ENCODE measurements at places on chromosomes 12 and 14.

- DNase-seq = no peak
Measured at GRCh38 chr12:24895612-24896011, 53.3 kb downstream of the BCAT1 start.

GRCh38 chr14:51602310-51602709 is 49.4 kb upstream of the FRMD6 start:
- no peak for DNase-seq

GRCh38 chr12:42652048-42652447 is 62.5 kb upstream of the PRICKLE1 start:
- no peak for DNase-seq

GRCh38 chr12:72268386-72268785 is 3.8 kb upstream of the TRHDE start:
- no peak for DNase-seq

DNA sequence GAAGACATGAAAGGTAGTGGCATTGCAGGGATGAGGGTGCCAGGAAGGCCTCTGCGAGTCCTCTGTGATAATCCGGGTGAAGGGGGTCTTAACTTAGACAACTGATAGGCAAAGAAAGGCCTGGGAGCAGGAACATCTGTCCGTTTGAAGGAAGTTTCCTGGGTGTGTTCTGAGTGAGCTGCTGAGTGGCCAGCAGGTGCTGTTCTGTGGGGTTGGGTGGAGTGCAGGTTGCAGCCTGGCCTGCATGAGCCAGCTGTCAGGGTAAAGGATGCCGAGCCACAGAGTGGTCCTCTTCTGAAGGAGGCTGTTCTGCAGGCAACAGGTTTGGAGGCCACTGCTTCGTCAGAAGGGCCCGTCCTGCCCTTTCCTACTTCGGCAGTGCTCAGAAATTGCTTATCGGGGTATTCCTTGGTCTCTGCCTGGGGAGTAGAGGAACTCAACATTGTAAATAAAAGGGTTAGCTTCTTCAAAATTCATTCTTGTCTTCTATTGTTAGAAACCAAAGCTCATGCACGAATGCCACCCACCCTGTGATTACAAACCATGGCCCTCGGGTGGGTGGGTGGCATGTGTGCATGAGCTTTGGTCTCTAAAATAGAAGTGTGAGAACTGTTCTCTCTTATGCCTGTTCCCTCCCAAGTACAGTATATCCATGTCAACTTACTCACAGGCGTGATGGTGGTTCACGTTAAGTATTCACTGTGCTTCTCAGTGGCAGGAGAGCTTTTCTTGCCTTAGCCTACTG is 118.9 kb downstream of the CHST11 start:
- no peak for DNase-seq

DNA sequence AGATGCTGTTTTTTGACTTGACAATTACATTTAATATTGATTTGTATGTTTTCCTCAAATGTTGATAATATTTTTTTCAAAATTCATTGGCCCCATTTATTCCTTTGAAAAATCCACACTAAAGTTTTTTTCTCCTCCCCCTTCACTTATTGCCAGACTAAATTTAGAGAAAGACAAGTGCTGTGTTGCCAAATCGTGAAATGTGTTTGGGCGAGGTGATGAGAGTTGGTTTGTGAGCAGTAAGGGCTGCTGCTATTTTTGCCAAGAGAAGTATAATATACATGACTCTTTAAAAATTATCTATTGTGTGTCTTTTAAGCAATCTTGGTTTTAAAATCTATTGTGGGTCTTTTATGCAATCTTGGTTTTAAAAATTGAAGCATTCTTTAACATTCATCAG is 188.9 kb downstream of the PPFIA2 start:
- no peak for DNase-seq

DNA sequence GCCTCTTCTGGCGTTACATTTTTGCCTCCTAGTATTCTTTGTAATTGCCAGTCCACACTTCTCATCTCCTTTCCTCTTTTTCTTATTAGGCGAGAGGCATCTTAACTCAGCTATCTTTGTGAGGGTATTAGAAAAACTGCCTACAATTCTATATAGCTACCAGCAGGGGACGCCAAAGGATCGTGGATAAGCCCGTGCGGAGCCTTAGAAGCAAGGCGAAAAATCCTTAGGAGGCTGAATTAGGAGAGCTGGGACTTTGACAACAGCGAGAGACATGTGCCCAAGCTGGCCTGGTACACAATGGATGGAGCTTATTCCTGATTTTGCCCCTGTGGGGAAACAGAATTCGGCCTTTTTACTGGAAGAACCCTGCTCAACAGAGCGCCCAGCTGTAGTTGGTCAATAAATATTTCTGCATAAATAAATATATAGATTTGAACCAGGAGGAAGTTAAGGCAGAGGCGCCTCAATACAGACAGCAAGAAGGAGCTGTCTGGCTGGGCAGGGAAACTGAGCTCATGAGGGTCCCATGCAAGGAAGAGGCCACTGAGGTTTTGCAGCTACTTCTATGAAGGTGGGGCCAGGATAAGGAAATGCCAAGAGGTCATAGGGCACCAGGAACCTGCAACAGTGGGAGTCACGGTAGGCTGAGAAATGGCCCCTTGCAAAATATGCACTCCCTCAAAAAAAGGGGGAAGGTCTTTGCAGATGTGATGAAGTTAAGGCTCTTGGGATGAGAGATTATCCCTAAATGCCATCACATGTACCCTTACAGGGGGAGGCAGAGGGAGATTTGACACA is 14.6 kb upstream of the RBM19 start:
- DNase-seq = no peak

DNA sequence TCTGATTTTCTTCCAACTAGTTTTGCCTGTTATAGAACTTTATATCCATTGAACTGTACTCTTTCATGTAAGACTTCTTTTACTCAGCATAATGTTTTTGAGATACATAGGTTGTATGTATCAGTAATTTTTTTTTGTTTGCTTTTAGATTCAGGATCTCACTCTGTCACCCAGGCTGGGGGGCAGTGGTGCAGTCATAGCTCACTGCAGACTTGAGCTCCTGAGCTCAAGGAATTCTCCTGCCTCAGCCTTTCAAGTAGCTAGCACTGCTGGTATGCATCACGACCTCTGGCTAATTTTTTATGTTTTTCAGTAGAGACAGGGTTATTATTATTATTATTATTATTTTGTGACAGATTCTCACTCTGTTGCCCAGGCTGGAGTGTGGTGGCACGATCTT is 65.0 kb upstream of the DDHD1 start:
- DNase-seq = no peak
